ENCODE measurements at places on chromosomes 7 and 10.
A peak's percentile ranks its signal among the peaks of the same experiment; 100 is the strongest.

- no peak for DNase-seq
These were observed 29.4 kb upstream of the ANAPC16 start for GRCh38 chr10:72186258-72186981.

DNA sequence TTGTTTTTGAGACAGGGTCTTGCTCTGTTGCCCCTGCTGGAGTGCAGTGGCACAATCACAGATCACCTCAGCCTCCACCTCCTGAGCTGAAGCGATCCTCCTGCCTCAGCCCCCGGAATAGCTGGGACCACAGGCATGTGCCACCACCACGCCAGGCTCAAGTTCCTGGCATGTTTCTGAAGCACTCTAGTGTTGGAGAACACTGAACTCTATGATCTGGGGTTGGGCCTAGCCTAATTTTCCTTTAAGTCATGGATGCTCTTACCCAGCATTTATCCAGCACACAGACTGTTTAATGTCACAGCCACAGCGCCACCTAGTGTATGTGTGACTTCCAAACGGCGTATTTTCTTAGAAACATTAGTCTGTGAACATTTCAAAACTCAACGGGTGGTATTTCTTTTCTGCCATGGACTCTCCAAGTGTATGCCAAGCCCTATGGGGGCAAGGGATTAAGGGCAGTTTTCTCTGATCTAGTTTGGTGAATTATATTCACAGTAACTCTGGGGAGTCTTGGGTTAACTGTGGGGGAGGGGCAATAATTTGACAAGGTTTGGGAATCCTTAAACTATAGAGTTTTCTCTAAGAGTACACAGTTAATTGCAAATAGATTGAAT, 91.8 kb downstream of the CREM start:
- peak; percentile 76 for DNase-seq

GRCh38 chr10:118500477-118501104, 94.9 kb downstream of the PRLHR start:
- no peak for DNase-seq

DNA sequence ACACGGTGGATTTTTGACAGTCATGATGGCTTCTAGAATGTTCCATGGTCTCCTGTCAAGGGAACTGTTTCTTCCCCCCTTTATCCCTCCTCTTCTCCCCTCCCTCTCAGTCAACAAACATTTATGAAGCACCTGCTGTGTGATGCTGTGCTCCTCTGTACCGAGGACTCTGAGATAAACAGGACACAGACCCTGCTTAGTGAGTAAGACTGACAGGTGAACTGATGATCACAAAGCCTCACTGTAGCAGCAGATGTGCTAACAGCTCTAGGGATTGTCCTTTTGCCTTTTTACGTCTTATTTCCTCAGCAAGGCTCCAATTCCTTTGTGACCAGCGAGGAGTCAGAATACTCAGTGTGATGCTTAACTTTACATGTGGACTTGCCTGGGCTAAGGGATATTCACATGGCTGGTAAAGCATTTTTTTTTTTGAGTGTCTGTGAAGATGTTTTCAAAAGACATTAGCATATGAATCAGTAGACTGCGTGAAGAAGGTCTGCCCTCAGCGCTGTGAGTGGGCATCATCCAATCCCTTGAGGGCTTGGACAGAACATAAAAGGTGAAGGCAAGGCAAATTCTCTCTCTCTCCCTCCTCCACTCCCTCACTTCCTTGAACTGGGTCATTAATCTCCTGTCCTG, 170.1 kb downstream of the ADRA2A start:
- no peak for DNase-seq

- DNase-seq, result no peak
These were observed 2.9 kb upstream of the PFKP start for GRCh38 chr10:3064423-3064822.

GRCh38 chr10:68800211-68800610, 27.1 kb upstream of the STOX1 start:
- DNase-seq, result no peak

DNA sequence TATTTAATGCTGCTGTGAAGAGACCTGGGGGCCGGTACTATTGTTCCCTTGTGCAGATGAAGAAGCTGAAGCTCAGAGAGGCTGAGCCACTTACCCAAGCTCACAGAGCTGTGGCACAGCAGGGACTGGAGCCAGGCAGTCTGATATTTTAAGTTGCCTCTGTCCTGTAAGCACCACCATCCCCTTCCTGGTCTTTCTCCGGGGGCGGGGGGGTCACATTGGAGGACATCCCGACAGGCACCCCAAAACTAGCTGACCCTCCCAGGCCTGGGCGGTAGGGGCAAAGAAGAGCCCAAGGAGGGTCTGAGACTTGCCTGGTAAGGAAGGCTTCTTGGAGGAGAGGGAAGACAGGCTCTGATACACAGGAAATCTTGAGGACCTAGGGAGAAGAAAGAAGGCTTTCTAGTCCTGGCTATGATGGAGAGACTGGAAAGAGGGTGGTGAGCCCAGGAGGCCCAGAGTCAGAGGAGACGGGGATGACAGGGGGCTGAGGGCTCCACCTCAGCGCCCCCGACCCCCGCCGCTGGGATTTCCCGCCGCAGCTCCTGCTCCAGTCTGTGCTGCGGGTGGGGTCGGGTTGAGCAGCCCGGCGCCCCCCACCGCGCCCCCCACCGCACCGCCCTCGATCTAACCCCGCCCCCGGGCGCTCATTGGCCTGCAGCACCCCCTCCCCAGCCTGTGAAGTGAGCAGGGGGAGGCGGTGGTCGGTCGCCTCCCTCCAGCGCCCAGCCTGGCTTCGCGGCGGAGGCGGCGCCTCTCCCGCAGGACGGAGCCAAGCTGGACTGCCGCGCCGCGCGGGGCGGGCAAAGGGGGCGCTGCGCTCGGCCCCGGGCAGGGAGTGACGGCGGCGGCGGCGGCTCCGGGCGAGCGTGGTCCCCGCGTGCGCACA, at the start of gene ADCYAP1R1:
ADCYAP1R1 (plus strand) TSS at position 711 of the 889 bp plus-strand sequence. CDS start 10,957 bp downstream, outside the sequence.
- no peak for DNase-seq

DNA sequence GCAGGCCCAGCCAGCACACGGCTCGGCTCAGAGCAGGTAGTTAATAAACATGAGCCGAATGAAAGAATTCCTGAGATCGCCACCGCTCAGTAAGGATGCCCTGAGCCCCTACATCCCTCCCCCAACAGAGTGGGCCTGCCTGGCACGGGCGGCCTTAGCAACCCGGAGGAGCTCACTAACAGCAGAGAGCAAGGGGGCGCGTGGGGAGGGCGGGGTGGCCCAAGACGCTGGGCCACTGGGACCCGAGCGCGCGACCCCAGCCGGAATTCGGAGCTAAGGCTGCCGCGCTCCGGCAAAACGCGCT, 403 bp upstream of the ENO4 start:
- no peak for DNase-seq

DNA sequence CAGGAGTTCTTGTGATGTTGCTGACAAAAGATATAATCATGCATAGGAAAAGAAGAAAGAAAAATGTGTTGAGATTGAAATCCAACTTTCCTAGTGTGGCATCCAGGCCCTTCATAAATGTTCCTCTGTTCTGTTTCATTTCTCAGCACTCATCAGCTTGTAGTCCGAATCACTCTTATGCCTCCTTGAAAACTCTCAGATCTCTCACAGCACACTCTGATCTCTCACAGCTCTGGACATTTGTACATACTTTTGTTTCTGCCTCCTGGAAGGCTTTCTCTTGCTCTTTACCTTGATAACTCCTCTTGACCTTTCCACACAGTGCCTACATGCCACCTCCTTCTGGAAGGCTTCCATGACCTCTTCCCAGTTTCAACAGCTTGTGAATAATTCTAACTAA, 409.0 kb upstream of the LRRN3 start:
- no peak for DNase-seq

GRCh38 chr10:122530177-122530576, 30.4 kb upstream of the DMBT1 start:
- no peak for DNase-seq

DNA sequence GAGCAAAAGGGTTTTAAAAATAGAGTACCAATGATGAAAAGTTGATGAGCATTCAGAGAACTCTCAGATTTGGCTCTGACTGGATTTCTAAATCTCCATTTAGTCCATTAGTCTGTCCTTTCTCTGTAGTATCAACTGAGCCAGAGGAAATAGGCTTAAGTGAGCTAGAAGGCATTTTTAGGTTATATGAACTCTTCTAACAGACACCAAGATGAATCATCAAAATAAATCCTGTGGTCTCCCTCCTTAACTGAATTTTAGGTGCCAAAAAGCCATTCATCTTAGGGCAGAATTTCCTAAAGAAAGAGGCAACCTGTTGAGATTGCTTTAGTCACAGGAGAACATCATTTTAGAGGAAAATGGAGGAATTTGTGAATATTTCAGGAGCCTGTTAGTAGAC, 305.1 kb downstream of the AUTS2 start:
- DNase-seq, result no peak

DNA sequence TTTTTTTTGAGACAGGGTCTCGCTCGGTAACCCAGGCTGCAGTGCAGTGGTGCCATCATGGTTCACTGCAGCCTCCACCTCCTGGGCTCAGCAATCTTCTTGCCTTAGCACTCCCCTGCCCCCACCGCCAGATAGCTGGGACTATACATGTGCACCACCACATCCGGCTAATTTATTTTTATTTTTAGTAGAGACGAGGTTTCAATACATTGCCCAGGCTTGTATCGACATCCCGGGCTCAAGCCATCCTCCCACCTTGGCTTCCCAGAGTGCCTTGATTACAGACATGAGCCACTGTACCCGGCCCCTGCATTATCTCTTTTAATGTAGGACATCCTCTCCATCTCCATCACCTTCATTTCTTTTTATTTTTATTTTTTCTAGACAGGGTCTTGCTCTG, 213.3 kb downstream of the CUX1 start:
- DNase-seq, result no peak

DNA sequence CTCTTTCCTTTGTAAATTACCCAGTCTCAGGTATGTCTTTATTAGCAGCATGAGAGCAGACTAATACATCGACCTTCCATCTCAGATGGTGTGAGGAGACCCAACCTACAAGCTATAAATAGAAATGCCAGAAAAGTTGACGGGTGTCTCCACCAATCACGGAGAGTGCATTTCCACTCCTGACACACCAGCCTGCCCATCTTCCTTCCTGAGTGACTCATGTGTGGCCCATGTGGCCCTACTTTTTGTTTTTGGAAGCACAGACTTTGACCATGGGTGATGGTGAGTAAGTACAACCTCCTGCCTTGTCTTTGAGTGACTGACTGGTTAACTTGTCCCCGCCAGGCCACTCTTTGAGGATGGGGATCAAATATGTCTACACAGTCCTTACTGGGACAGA, 147.0 kb downstream of the OAT start:
- no peak for DNase-seq

- no peak for DNase-seq
These were observed 35.2 kb downstream of the PANK1 start for GRCh38 chr10:89609833-89610346.

GRCh38 chr10:99619851-99620710, at the start of gene SLC25A28:
Gene SLC25A28, minus strand, starts transcription at chr10:99620439. Its CDS starts 104 bp downstream, at chr10:99620335.
- peak; percentile 100 for DNase-seq

- DNase-seq, result no peak
These were observed 705.6 kb upstream of the PHF14 start for GRCh38 chr7:10268034-10268433.

DNA sequence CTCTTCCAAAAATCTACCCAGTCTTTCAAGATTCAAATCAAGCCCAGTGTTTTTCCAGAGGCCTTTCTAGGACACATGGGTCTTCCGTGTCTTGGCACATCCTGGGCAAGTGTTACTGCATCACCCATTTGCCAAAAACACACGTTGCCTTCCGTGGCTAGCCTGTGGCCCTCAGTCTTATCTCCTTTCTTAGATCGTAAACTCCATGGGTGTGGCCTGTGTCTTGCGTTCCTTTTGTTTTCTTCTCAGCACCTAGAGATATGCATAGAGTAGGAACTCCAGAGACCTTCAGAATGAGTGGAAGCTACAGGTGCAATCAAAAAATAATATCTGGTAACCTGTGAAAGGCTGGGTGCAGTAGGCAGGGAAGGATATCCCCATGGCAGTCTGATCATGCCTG, 56.5 kb upstream of the NMT2 start:
- DNase-seq, result no peak

- peak; percentile 26 for DNase-seq
These were observed 634 bp downstream of the HECW1 start for GRCh38 chr7:43112941-43113621.

DNA sequence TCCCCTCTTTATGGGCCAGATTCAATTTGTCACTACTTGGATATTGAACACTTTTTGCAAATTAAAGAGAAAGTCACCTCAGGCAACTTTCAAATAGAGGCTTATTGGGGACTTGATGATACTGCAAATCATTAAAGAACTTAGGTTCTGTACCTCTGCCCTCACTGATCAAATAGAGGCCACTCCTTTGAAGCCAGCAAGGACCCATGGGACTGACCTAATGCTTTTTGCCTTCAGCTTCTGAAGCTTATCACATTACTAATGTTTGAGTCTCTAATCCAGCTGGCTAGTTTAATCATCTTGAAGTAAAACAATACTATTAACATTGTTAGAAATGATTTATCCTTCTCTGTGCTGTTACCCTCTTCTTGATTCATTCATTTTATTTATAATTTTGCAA, 93.0 kb upstream of the ZNF800 start:
- DNase-seq, result no peak

- no peak for DNase-seq
These were observed 20.0 kb downstream of the SEPTIN7 start for GRCh38 chr7:35820858-35821257.

DNA sequence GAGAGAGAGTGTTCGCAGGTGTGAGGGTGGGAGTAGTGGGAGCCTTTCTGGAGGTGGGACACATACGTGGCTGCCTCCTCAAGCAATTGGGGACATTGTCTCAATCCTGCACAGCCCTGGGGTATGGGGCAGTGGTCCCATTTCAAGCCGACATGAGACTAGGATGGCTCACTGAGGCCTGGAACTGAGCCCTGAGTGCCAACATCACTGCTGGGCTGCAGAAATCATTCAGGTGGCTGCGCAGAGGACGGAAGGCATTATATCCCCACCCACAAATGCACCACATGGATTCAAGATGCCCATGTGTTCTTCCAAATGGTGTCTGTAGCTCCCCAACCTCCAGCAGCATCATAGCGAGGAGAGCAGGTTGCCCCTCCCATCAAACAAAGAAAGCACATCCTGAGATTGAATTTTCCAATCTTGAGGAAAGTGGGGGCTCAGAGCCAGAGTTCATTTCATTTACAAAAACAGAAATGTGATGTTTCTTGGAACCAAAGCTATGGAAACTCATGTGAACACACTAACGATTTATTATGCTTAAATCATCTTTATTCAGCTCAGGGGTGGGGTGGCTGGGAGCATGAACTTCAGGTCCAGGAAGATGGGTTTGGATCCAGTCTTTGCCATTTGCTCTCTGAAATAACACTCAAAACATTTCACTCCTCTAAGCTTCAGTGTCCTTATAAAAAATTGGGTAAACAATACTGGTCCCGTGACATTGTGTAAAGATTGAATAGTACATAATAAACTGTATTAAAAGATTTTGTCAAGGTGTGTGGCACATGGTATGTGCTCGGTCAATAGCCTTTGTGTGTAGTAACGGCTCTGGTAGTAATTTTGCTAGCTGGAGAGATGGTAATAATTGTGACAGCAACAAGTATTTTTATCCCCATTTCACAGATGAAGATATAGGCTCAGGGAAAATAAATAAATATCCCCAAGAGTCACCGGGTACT, 4.6 kb downstream of the SFTPA2 start:
- no peak for DNase-seq

DNA sequence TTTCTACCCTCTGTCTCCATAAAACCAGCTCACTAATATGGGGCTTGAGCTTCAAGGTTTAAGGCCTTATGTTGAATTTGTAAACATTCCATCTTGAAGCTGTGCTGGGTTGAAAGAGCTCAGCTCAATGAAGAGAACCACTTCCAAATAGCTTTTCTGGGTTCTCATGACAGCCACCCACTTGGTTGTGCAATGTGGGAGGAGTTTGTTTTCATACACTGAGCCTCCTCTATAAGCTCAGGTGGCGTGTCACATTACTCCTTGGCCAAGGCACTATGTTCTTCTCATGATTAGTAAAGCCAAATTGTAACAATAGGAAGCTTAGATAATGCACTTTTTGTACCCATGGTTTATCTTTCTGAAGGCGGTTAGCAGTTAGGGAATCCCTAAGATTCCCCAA, 265.6 kb downstream of the PTEN start:
- DNase-seq, result no peak

Data from NCI-H460 (cell line).